ENCODE measurements at places on chromosomes 3 and 15.
A peak's percentile ranks its signal among the peaks of the same experiment; 100 is the strongest.

DNA sequence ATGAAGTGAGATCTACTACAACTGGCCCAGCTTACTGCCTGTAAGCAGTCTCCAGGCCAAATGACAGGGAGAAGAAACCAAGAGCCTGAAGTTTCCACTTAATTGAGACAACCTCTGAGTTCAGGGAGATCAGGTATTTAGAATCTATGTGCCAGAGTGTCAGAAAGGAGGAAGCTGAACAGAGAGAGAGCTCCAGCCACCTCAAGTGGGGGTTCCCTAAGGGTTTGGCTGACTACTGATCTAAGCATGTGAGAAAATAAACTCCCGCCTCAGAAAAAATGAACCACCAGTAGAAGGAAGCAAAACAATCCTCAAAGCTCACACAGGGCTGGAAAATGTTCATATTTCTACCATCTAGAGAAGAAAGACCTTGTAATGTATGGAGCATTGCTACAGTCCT lies 25.0 kb downstream of the ADAM10 start:
- peak; percentile 83 for DNase-seq

DNA sequence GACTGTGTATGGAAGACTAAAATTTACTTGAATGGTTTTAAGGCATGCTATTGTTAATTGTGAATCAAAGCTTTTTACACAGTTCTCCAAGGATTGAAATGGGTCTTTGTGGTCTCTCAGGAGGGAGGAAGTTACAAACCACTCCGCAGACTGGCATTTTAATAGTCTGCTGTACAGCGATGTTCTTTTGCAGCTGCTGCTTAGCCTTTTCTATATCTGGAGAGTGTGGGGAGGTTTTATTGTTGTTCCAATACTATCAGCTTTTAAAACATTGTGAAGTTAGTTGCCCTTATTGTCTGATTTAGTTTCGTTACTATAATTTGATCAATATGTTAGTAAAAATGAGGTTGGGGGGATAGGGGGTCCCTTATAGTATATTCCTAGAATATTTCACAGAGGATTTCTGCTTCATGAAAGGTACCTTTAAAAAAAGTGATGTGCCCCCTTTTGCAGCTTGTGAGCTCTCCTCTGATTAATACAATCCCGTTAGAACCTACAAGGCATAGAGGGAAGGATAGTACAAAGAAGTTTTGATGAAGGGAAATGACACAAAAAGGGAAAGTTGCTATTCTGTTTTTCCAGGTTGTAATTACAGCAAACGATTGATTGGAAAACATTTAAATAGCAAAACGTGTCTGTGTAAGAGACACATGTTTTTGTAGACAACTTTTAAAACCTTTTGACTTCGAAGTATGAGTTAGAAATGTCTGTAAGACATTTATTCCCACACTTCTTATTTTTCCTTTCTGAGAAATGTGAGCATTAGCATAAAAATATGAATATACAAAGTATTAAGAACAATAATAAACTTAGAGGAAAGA lies 158.3 kb upstream of the CGNL1 start:
- peak; percentile 49 for DNase-seq

GRCh38 chr15:72509484-72509883 lies 35.4 kb downstream of the ARIH1 start:
- no peak for DNase-seq

- no peak for DNase-seq
Measured at GRCh38 chr3:51500632-51501131, 867 bp upstream of the DCAF1 start.

DNA sequence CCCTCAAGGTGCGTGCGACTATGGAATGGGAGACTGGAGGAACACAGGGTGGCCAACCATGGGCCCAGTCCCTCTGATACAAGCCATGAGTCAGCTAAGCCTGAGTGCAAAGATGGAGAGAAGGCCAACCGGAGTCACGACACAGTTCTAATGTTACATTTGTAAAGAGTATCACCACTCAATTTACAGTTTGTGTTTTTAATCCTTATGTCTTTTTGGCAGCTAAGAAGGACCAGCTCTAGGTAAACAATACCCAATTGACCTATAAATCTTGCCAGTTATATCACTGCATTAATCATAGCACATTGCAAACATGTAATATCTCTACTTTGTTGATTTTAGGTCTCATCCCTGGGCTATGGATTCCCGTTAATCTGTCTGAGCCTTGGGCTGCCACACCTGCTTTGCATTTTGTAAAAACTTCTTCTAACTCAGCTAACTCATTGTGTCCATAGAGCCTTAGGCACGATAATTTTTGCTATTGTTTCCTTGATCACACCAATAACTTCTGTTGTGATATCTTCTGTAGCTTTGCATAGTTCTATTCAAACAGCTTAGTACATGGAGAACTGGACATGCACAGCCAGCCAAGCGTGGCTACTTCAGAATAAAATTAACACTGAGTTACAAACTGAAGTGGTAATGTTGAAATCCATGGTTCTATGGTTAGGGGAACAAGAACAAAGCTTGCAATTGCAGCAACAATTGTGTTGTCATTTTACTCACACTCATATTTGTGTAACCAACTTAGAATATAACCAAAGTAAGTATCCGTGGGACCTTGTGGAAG lies 50.3 kb downstream of the LSM3 start:
- DNase-seq, result no peak

- no peak for DNase-seq
Measured at GRCh38 chr15:101252836-101253235, 988 bp upstream of the CHSY1 start.

GRCh38 chr3:111954228-111954990 lies 24.4 kb upstream of the ABHD10 start:
- no peak for DNase-seq
